Panc1 (cell line): ENCODE measurements at places on chromosomes 6 and 20. TPM values are rescaled to one million over a fixed set of nuclear protein-coding genes. Genes with fewer than 3 reads are reported as not detected.

GRCh38 chr20:2708665-2709064 is 16.1 kb downstream of the EBF4 start:
- no peaks in the 10 kb centered on the region for H3K36me3 ChIP-seq
- H3K27ac ChIP-seq = no peak overlapping the region
- no peaks in the 10 kb centered on the region for H3K4me1 ChIP-seq
- peaks cover 3% of the 10 kb centered on the region; the same call in 1 of the 2 replicates for H3K27me3 ChIP-seq
- H3K4me3 ChIP-seq = no peak overlapping the region
- DNase-seq = no peak

GRCh38 chr20:63261060-63261794 is 7.0 kb upstream of the NKAIN4 start:
- no peak overlapping the region for H3K27ac ChIP-seq
- H3K27me3 ChIP-seq = no peaks in the 10 kb centered on the region
- no peak for DNase-seq

DNA sequence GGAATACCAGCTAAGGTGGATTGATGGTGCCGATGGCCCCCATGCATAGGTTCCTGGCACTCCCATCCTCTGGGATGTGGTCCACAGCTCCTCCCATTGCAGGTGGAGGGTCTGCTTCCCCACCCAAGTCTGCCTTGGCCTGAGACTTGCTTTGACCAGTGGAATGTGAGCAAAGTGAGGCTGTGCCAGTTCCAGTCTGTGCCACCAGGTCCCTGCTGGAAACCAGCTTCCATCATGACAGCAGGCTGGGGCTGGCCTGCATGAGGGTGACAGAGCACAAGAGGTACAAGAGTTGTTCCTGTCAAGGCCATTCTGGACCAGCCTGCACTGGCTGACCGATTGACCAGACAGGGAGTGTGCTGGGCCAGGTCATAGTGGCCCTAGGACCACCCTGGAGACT is 27.0 kb upstream of the CCR6 start:
- no peak overlapping the region for H3K4me3 ChIP-seq
- no peak overlapping the region for H3K27ac ChIP-seq
- H3K27me3 ChIP-seq = no peaks in the 10 kb centered on the region

DNA sequence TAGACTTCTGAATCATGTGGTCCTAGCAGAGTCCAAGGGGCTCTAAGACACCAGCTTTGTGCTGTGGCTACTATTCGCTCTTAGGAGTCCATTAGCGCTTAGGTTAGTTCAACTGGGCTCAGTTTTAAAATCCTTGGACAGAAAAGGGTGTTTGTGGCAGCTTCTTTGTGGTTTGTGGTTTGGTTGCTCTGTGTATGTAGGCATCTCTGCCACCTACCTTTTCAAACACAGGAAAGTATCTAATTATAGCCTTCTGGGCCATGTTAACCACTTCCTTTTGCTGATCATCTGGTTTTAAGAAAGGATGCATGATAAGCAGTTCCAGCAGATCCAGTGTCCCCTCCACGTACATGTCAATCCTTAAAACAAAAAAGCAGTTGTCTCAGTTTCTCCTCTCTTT is 10.8 kb downstream of the GSTA4 start:
- H3K36me3 ChIP-seq = no peaks in the 10 kb centered on the region
- H3K27ac ChIP-seq = no peak overlapping the region
- no peaks in the 10 kb centered on the region for H3K4me1 ChIP-seq
- no peak overlapping the region for H3K4me3 ChIP-seq
- no peak for DNase-seq

DNA sequence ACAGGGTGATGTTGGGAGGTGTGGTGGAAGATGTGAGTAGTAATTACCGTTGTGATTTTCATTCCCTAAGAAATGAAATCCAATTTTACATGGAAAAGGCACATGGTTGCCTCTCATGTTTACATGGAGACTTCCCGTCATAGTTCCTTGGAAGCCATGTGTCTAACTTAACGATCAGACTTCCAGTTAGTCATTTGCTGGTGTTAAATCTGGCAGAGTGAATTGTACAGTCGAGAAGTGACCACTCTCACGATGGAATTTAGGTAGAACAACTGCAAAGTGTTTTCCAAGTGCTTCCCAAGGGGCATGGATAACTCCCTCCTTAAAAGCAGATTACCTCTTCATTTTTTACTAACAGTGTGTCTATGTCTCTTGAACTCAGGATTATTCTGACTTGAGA is 145.8 kb upstream of the CCN2 start:
- no peaks in the 10 kb centered on the region for H3K36me3 ChIP-seq
- no peaks in the 10 kb centered on the region for H3K27me3 ChIP-seq
- H3K27ac ChIP-seq = no peak overlapping the region
- H3K4me3 ChIP-seq = no peak overlapping the region
- no peak for DNase-seq

DNA sequence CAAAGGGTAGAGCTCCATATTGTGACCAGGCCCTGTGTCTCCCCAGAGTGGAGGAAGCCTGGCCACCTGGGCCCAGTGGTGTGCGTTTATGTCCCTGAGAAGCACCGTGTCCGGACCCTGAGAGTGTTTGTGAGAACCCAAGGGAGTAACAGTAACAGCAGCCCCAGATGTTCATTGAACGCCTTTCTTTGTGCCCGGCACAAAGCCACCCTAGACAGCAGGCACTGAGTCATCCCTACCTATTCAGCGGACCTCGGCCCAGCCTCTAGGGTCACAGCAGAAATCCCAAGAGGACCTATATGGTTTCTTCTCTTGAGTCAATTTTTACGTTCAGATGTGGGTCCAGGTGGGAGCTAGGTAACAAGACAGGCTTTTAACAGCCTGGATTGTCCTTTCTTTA is 24.5 kb downstream of the BCAS4 start:
- no peaks in the 10 kb centered on the region for H3K36me3 ChIP-seq
- H3K27ac ChIP-seq = no peak overlapping the region
- no peaks in the 10 kb centered on the region for H3K4me1 ChIP-seq
- no peak overlapping the region for H3K4me3 ChIP-seq
- DNase-seq = no peak

DNA sequence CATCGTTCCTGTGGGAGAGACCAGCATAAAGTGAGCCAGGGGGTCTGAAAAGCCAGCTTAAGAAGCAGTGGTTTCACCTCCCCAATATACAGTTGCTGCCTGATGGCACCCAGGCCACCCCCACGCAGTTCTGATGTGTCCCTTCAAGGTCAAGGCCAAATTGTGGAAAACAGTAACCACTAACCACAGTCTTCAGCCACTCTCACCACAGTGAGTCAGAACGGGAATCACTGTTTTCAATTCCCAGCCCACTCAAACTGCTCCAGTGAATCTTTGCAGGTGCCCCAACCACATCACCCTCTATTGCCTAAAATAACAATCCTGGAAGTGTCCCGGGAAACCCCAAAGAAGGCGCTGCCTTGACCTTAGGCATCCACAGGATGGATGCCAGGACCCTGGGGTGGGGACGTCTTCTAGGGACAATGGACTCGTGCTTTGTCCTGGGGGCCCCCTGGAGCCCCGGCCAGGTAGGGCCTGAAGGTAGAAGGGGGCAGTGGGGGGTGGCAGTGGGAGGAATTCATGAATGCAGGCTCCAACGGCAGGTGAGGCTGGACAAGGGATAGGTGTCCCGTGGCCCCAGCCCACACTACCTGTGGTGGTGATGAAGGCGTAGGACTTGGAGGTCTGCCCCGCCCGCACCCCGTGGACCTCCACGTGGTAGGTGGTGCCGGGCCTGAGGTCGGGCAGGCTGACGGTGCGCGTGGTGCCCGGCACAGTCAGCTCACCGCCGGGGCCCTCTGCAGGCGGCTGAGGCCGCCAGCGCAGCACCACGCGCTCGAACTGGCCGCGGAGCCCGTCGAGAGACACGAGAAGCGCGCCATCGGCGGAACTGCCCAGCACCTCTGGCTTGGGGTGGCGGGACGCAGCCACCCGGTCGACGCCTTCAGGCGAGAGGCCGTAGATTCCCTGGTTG is 22.2 kb downstream of the TNXB start:
- H3K4me1 ChIP-seq = no peaks in the 10 kb centered on the region
- DNase-seq = no peak
- no peak overlapping the region for H3K27ac ChIP-seq
- no peak overlapping the region for H3K4me3 ChIP-seq

GRCh38 chr6:579339-579738 is 77.6 kb downstream of the HUS1B start:
- H3K4me1 ChIP-seq = no peaks in the 10 kb centered on the region
- H3K27ac ChIP-seq = no peak overlapping the region
- no peaks in the 10 kb centered on the region for H3K36me3 ChIP-seq
- no peak for DNase-seq
- H3K4me3 ChIP-seq = no peak overlapping the region

- H3K4me3 ChIP-seq = 0 out of 2 replicates have a peak overlapping the region, but pooled peaks have one; percentile 4
- no peaks in the 10 kb centered on the region for H3K4me1 ChIP-seq
- H3K36me3 ChIP-seq = no peaks in the 10 kb centered on the region
- DNase-seq = no peak
- no peaks in the 10 kb centered on the region for H3K27me3 ChIP-seq
Observed at GRCh38 chr20:6575912-6576401, 191.5 kb upstream of the BMP2 start.

- no peaks in the 10 kb centered on the region for H3K27me3 ChIP-seq
- no peak overlapping the region for H3K4me3 ChIP-seq
- H3K27ac ChIP-seq = no peak overlapping the region
- H3K4me1 ChIP-seq = no peaks in the 10 kb centered on the region
- DNase-seq = no peak
Observed at GRCh38 chr6:18712595-18712994, 325.4 kb downstream of the RNF144B start.

DNA sequence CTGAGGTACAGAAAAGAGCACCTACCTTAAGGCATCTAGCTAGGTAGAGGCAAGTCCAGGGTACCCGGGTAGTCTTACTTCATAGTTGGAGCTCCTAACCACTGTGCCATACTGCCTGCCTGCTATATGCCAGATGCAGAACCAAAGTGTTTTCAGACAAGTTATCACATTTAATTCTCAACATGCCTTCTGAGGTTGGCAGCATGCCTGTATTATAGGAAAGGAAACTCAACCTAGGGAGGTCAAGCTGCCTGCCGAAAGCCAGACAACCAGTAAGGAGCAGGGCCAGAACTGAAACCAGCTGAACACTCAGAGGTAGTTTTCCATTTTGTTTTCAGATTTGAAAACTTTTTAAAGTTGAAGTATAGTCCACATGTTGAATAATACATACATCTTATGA is 5.4 kb downstream of the CTNNBL1 start:
- H3K36me3 ChIP-seq = peaks cover 4% of the 10 kb centered on the region; the same call in 1 of the 2 replicates
- 0 out of 2 replicates have a peak, but pooled peaks cover 5% of the 10 kb centered on the region for H3K4me1 ChIP-seq
- no peak overlapping the region for H3K4me3 ChIP-seq
- no peak for DNase-seq
- H3K27ac ChIP-seq = no peak overlapping the region

GRCh38 chr6:65943051-65943450 is 236.0 kb upstream of the EYS start:
- DNase-seq = no peak
- H3K4me1 ChIP-seq = no peaks in the 10 kb centered on the region
- H3K36me3 ChIP-seq = no peaks in the 10 kb centered on the region
- H3K4me3 ChIP-seq = no peak overlapping the region
- H3K27ac ChIP-seq = no peak overlapping the region
- H3K27me3 ChIP-seq = no peaks in the 10 kb centered on the region

- no peak overlapping the region for H3K27ac ChIP-seq
- H3K27me3 ChIP-seq = no peaks in the 10 kb centered on the region
- H3K4me1 ChIP-seq = peaks cover 5% of the 10 kb centered on the region; the same call in 1 of the 2 replicates
- no peak overlapping the region for H3K4me3 ChIP-seq
Observed at GRCh38 chr20:57622579-57623381, 2.6 kb upstream of the ZBP1 start.

DNA sequence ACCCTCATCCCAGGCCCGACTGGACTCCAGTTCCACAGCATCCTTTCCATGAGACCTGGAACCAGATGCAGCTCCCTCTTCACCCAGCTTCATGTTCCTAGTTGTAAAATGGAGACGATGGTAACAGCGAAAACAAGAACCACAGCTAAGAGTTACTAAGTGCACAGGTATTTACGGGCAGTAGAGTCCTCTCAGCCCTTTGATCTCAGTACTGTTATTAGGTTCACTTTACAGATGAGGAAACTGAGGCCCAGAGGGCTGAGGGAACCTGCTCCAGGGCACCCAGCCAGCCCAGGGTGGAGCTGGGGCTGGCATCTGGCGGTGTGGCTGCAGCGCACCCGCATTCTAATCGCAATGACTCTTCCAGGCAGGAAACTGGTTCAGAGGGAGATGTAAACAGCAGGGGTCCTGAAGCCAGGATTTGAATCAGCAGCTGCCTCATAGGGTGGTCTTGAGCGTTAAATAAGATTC is 858 bp downstream of the BCAS1 start:
- DNase-seq = no peak
- H3K4me1 ChIP-seq = peaks cover 63% of the 10 kb centered on the region
- H3K27me3 ChIP-seq = no peaks in the 10 kb centered on the region

- no peaks in the 10 kb centered on the region for H3K27me3 ChIP-seq
- H3K27ac ChIP-seq = no peak overlapping the region
- no peak overlapping the region for H3K4me3 ChIP-seq
- no peaks in the 10 kb centered on the region for H3K36me3 ChIP-seq
Observed at GRCh38 chr6:75049308-75049707, 156.5 kb downstream of the COL12A1 start.

DNA sequence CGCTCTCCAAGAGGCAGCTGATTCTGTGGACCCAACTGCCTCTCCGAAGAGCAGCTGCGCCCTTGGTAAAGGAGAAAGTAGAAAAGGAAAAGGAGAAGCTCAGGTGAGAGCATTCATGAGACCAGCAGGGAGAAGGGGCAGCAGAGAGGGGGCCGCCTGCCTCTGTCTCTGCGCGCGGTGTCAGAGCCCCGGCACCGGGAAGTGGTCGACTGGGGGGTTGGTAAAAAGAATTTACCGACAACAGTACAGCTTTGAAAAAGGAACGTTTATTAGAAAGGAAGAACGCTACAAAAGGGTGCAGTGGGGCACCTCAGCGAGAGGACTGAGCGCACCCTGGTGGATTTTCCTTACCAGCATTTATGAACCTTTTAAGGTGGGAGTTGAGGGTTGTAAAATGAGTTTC is 61.9 kb downstream of the GPR6 start:
- H3K36me3 ChIP-seq = no peaks in the 10 kb centered on the region
- no peaks in the 10 kb centered on the region for H3K4me1 ChIP-seq
- no peaks in the 10 kb centered on the region for H3K27me3 ChIP-seq

GRCh38 chr6:3900744-3901336 is 51.7 kb downstream of the FAM50B start:
- no peaks in the 10 kb centered on the region for H3K4me1 ChIP-seq
- no peak overlapping the region for H3K4me3 ChIP-seq
- no peak for DNase-seq
- no peak overlapping the region for H3K27ac ChIP-seq
- H3K27me3 ChIP-seq = no peaks in the 10 kb centered on the region
- no peaks in the 10 kb centered on the region for H3K36me3 ChIP-seq

PSMB9 gene
- 41.5 TPM for total RNA-seq

HLA-DQB1 gene
- total RNA-seq = 0.51 TPM

HUS1B gene
- total RNA-seq = 0.74 TPM

ACTL10 gene
- total RNA-seq = not detected

COL19A1 gene
- not detected for total RNA-seq
